ENCODE measurements at places on chromosomes 6 and 20.

GRCh38 chr6:138691595-138692057, 81.9 kb upstream of the CCDC28A start:
- DNase-seq, result peak; percentile 96

DNA sequence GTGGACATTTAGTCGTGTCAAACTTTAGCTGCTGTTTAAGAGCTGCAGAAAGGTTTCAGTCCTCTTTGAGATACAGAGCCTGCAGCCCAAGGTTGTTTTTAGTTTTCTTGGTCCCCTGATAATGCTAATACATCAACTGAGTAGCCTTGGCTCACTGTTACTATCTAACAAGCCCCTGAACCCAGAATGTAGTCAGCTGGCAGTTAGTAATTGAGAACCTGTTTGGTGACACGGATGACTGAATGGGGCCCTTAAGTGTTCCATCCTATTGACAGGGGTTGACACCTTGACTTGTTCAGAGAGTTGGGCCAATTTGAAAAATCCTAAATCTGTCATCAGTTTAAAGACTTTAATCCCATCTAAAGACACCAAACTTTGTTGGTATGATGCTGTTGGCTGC, 2.8 kb downstream of the RTN4IP1 start:
- DNase-seq, result no peak

DNA sequence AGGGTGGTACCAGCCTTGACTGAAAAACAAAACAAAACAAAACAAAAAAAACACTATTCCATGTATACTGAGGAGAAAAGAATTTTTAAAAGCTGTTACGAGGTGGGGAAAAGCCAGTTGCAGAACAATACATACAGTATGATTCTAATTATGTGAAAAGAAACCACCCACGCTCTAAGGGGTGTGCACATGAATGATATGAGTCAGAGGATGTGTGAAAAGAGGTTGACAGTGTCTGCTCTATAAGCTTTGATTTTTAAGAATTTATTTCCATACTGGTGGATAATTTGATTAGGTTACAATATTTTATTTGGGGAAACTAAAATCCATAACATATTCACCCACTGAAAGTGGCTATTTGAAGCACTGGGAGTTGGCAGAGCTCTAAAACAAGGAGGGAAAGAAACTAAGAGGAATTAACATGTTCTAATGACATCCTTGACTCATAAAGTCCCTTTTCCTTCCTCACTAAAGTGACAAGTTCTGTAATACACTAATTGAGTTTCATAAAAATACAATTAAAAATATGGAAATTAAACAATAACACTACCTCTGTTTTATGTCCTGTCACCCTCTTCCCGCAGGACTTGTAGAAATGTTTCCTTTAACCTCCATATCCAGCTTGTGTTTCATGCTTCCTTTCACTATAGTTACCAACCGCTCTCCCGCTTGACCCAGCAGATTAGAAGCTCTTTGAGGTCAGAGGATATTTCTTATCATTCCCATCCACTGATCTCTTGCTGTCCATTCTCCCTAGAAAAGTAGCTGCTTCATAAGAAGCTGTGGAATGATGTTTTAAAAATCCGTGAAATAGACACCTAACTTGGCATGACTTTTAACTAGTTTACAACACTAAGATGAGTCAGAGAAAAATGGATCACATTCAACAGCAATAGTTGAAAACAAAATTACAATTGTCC, 118.6 kb upstream of the CCDC28A start:
- DNase-seq, result peak; percentile 70

GRCh38 chr6:72863131-72863530, 241.3 kb downstream of the KCNQ5 start:
- DNase-seq, result no peak

DNA sequence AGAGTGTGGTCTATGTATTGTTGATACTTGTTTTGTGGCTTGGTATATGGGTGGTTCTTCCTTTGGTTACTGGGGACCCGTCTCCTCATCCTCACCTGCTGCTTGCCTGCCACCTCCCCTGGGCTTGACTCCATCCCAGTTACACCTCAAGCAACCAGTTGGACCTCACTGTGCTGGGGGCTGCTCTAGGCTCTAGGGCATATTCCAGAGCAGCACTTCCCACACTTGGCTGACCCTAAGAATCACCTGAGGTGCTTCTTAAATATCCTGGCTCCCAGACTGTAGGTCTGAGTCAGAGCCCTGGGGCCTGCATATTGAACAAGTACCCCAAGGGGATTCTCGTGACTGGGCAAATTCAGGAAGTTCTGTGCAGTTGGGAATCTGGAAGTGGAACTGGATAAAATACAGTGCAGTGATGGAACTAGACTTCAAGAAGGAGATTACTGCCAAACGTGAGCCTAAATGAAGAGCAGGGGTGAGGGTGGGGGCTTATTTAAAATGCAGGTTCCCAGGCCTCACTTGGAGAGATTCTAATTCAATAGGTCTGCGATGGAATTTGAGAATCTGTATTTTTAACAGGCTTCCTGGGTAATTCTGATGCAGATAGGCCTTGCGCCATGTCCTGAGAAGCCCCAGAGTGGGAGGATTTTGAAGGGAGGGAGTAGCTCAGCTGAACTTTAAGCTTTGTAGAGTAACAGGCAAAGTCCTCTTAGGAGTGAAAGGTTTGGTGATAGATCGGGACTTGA, 7.6 kb downstream of the SPATS1 start:
- DNase-seq, result no peak

DNA sequence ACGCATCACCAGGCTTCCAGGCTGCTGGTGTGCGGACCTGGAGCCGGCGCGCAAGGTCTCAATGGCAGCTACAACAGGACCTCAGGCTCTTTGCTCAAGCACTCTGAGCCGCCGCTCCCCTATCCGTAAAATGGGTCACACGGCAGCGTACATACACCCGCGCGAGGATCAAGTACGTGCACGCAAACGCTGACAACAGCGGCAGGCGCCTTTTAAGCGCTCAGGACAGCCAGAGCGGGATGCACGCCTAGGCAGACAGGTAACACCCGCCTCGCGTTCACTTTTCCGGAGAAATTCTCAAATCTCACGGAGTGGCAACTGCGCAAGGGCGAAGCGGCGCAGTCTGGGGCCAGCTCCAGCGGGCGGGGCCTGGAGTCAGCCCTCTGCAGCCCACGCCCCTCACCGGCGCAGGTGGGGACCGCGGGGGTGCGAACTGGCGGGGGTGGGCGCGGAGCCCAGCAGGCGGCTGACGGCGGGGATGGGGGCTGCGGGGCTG, 535 bp downstream of the EXOC2 start:
- DNase-seq, result peak; percentile 60

DNA sequence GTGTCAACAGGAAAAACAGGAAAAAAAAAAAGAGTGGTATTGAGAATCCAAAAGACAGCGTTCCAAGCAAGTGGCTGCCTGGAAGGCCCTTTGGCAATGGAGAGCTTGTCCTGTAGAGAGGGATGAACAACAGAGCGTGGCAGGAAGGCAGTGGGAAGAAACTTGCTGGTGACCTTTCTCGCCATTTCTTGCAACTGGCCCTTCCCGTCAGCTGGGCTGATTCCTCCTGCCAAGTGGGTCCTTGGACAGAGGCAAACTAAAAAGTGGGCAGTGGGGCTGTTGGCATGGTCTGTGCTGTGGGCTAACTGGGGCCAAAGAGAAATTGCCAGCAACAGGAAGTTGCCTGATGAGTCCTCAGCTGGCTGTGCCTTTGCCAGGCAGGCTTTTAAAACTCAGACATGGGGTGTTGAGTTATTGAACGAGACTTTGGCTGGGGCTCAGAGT, 43.9 kb upstream of the CLDN20 start:
- DNase-seq, result no peak

GRCh38 chr20:33450867-33451266, 7.3 kb upstream of the SNTA1 start:
- DNase-seq, result peak; percentile 42

DNA sequence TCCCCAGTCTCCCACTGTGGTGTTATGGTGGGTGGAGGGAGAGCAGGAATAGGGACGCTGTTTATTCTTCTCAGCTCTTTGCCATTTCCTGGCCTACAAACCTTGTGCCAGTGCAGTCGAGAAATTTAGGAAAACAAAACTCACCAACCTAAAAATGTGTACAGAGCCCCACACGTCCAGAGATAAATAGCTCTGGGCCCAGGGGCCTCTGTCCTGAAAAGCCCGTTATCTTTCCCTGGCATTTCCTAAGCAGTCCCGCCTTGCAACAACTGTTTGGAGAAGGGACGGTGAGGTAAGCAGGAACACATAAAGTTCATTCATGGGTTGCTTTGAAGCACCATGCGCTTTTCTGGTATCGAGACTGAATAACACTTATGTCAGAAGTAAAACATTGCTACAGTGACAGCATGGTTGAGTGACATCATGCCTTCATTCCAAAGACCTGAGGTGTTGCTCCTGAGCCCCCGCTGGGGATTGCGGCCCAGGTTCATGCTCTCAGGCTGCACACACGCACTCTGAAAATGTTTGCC, 80.1 kb upstream of the NXT1 start:
- DNase-seq, result peak; percentile 91

- DNase-seq, result peak; percentile 7
Observed at GRCh38 chr6:72260489-72260888, 361.4 kb upstream of the KCNQ5 start.

- no peak for DNase-seq
Observed at GRCh38 chr20:13865156-13865555, 80.3 kb downstream of the NDUFAF5 start.

- DNase-seq, result peak; percentile 12
Observed at GRCh38 chr6:142155091-142155490, 8.0 kb downstream of the VTA1 start.

DNA sequence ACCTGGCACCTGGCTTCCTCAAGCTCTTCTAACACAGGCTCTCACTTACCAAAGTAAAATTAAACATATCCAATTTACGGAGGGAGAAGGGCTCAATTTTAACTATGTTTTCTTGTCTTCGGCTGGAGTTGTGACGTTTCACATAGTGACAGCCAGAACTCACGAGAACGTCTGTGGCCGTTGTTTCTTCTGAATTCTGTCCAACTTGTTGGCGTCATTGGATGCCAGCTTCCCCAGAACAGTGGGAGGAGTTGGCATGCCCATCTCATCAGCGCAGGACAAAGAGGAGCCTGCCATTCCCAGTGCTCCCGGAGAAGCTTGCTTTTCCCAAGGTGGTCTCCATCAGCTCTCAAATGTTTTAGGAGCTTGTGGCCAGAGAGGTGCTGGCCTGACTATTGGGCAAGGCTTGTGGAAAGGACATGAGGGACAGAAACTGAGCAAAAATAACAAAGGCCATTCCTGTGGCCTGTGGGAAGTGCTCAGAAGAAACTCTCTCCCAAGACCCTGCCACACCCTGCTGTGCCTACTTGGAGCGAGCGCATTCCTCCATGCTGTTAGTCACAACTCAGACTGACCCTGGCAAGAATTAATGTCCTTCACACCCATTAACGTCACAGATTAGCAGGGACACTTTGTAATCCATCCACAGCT, 265.4 kb upstream of the CDH4 start:
- no peak for DNase-seq

DNA sequence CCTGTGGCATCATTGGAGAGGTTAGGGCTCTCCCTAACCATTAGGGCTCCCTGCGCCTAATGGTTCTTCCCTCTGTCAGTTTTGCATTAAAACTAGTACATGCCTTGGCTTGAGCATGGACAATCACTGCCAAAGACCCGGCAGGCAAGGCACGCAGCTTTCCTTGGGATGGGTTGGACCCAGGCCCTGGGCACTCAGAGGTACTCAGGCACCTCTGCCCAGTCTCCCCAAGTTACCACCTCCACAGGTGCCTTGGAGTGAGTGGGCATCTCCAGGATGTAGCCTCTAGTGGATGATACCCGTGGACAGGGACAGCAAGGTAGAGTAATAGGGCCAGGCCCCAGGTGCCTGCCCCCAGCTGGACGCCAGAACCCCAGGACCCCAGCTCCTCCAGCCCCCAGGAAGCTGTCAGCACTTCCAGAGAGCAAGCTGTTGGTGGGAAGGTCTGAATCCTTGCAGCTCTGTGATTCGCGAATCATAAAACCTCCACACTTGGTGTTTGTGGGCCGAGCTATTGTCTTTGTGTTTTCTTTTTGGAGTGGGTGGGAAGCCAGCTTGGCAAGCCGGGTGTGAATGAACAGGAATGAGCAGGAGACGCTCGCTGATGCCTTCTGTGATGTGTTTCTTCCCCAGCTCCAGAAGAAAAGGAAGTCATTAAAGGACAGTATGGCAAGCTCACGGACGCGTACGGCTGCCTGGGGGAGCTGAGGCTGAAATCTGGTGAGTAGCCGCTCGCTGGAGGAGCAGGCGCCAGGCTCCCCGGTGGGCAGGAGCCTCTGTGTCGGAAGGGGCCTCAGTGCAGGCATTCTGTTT, 35.1 kb downstream of the SYNJ2 start:
- no peak for DNase-seq

DNA sequence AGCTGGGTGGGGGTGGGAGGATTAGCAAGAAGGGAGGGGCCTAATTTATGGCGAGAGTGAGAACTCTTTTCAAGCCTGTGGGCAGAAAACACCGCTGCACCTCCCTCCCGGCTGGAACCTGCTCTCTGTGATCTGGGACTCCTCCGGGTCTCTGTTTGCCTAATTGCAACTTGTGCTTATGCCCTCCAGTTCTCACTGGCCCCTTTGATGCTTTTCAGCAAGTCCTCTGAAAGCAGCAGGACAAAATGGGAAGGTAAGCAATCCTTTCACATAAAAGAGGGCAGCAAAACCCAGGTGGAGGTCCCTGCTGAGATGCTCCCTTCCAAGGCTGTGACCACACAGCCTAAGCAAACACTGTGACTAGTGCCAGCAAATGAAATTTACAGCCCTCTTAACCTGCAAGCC, 523.0 kb upstream of the FLRT3 start:
- no peak for DNase-seq

GRCh38 chr6:29183594-29183993, 12.9 kb downstream of the OR2J2 start:
- DNase-seq, result no peak

DNA sequence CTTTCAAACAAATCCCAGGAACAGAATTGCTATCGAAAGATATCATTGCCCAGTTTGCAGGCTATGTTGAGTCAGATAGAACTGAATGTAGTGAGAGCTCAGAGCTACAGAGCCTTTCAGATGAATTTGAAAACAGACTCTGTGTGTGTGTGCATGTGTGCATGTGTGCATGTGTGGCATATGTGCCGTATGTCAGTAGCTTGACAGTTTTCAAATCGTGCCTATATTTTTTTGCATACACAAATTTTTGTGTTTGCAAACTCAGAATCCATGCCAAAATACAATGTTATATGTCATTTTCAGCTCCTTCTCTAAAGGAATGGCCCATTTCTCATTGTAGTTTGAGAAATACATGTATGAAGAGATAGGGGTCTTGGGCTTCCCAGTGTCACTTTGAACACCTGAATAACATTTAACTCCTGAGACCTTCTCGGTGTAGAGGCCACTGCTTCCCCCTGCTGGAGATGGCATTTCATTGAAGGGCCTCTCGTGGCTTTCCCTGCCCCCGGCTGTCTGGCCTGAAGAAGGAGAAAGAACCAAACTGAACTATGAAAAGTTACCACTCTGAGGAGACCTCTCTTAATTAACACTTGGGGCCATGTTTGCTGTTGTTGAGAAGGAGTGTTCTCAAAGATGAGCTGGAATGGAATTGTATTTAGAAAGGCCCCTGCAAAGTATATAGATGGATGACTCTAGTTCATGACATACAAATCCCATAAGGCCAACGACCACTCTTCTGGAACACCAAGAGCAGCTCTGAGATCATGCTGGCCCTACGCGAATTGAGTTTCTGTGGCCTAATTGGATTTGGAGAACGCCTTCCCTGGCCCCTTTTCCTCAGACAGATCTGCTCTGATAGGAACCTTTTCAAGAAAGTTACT, 58.7 kb downstream of the VAPB start:
- peak; percentile 65 for DNase-seq
